Renal cortical epithelial cell (primary cell): ENCODE measurements at places on chromosomes 2 and 18. TPM values are rescaled to one million over a fixed set of nuclear protein-coding genes. Genes with fewer than 3 reads are reported as not detected.
A peak's percentile ranks its signal among the peaks of the same experiment; 100 is the strongest.

Gene HOXD11
- 4.7 and 10.5 TPM in 2 replicates for total RNA-seq

- DNase-seq = peak; percentile 50
These were observed 297.9 kb upstream of the MMADHC start for GRCh38 chr2:149885468-149885867.

Gene PIEZO2
- under 0.01 and 0.30 TPM in 2 replicates for total RNA-seq

- no peak for DNase-seq
These were observed 573.8 kb downstream of the TSN start for GRCh38 chr2:122329278-122329677.

DNA sequence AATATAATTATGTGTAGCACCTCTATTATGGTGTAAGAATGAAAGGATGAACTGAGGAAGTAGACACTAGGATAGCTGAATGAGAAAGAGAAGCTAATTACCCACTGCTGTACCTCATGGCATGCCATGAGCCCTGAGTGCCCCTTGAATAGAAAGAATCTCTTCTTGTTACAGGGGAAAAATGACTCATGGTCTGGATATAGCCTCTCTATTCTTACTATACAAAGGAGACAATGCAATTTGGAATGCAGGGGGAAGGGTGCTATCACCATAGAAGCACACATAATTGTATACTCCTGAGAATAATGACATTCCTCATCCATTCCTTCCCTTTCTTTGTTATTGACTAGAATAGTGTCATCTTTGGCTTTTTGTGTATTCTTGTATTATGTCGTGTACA lies 385.2 kb downstream of the CDH7 start:
- peak; percentile 1 for DNase-seq

DNA sequence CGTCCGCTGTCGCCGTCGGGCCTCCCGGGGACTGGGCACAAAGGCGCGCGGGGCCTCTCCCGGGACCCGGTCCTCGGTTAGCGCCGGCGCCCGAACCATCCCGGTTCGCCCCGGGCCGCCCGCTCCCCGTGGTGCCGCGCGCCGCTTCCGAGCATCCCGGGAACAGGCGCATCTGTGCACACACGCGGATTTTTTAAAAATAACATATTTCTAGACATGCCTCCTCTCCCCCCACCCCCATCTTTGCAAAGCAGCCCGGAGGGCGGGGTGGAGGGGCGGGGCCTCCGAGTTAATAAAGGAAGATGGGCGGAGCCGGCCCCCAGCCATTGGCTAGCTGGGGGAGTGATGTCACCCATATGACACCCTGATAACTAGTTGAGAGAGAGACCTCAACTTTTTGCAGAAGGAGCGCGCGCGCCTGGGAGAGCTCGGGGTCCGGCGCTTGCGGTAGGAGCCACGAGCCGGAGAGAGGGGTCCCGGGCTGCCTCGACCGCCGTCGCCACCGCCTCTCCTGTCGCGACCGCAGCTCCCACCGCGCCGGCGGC lies at the start of gene SOX11:
TSS of gene SOX11 (plus strand) at position 400 of the 545 bp plus-strand sequence. CDS start 338 bp downstream, outside the sequence.
- DNase-seq = no peak

DNA sequence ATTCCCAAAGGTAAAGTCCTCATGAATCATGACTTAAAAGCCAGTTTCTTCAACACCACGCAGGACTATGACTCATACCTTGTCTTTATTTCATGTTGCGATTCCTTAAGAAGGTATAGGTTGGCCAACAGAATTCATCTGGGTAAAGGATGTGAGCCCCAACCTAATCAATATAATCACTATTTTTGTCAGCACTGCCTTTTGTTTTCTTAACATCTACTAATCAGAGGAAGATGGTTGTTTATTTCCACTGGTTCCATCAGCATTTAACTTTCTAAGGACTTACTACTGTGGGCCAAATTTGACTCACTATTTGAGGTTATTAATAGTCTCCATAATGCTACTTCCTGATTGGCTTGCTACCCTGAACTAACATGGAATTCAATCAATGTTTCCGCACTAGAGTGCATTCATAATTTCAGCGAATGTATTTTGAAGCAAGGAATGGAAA lies 78.6 kb downstream of the SCG2 start:
- DNase-seq = peak; percentile 69

GRCh38 chr18:61921621-61922235 lies 28.9 kb upstream of the RNF152 start:
- DNase-seq = no peak

GRCh38 chr2:165698444-165698884 lies 95.6 kb downstream of the GALNT3 start:
- peak; percentile 74 for DNase-seq

DNA sequence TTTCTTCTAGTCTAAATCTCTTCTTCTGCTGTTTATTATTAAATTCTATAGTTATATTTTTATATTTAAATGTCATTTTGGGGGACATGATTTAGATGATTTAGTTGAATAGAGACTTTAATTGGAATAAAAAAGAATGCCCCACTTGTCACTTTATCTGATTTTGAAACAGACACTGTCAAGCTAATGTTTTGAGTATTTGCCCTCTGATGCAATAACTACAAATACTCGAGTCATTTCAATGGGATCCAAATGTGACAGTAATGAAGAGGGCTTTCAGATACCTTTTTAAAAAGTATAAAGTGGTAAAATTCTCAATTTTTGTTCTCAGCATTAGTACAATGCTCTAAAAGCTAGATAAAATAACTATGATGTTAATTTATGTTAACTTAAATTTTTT lies 257.3 kb upstream of the SESTD1 start:
- DNase-seq = peak; percentile 14

GRCh38 chr2:154527962-154528361 lies 170.5 kb upstream of the KCNJ3 start:
- no peak for DNase-seq

DNA sequence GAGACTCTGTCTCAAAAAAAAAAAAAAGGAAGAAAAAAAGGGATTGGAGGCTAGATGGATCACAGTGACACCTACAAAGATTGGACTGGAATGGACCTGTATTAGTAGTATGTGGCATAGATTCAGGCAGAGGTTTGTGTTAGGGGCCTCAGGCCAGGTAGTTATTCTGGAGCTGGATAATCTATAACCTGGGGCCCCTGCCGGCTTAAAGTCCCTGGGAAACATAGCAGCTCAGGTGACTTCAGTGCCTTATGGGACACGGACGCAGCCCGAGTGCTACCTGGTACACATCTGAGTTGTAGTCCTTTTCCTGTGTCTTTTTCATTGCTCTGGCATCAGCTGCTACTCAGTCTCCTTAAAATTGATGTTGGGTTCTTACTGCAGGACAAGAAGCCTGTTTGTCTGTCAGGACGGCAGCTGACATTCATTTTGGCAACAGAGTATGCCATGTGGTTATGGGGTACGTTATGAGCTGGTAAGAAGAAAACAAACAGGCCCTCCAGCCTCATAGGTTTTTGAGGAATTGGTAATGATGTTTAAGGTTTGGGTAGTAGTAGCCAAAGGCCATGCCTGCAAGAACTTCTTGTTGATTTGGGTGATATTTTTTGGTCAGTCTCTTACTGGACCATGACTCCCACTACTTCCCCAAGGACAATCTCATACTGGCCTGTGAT lies 27.8 kb downstream of the AGFG1 start:
- DNase-seq = no peak

Gene DOCK10
- total RNA-seq = 1.7 and 2.5 TPM in 2 replicates

GRCh38 chr2:208509586-208509985 lies 103.0 kb downstream of the PTH2R start:
- DNase-seq = no peak

DNA sequence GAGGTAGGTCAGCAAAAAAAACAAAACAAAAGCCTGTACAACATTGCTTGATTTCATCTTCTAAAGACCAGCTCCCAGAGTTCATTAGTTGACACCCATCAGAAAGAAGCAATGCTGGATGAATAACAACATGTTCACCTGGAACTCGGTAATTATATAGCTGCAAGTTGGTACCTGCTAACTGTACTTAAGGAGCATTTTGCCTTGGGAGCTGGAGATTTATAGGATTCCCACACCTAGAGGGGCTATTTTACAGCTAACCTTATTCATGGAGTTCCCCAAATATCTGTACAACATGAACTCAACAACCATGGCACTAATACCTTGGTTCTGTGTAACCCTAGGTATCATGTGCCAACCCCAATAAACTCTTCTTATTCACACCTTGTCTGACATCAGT lies 281.1 kb upstream of the NCKAP5 start:
- DNase-seq = no peak

Gene CDKL4
- total RNA-seq = 0.87 and 3.8 TPM in 2 replicates

Gene SLC9A2
- total RNA-seq = 0.25 and 6.4 TPM in 2 replicates

GRCh38 chr2:44674473-44675284 lies 266.8 kb upstream of the SIX3 start:
- no peak for DNase-seq

GRCh38 chr2:103804013-103804412 lies 1042.2 kb downstream of the TMEM182 start:
- no peak for DNase-seq

DNA sequence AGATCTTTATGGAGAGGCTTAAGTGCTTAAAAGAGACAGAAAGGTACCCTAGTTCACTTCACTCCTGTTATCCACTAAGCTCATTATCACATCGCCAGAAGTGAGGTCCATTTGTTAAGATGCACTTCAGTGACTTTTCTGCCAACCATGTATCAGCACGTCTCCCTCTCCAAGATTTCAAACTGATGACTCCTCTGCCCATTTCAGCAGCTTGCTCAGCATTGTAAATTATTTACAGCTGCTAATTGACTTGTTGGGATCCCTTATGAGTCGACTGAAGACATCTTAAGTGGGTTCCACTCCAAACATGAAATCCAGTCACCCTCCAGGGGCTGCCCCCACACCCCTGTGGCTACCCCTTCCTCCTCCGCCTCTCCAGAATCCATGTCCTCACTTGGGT lies 37.3 kb downstream of the DIPK1C start:
- peak; percentile 91 for DNase-seq

DNA sequence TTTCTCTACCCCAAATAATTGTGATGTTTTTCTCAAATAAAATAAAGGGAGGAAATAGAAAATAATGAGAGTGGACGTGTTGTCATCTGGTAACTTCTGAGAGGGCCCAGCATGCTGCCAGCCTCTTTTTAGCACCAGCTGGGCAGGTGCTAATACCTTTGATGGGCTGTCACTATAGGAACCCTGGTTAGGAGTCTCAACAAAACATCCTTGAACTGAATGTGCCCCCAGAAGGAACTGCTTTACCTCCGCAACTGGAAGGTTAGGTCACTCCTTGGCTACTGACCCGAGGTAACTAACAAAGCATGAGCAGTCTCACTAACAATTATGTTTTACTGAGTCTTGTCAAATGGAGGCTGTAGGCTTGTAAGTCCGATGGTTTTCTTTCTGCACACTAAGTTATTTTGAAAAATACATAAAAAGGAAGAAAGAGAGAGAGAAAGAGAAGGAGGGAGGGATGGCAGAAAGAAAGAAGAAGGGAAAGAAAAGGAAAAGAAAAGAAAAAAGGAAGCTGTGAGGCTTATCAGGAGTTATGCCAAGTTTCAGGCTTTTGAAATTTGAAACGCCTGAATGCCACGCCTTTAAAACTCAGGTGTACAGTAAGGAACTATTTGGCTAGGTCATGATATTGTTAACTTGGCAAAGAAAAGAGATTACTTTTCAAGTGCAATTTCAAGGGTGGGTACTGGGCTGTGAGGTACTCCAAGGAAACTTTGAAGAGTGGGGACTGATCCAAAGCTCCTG lies 91.0 kb downstream of the TGIF1 start:
- peak; percentile 69 for DNase-seq

DNA sequence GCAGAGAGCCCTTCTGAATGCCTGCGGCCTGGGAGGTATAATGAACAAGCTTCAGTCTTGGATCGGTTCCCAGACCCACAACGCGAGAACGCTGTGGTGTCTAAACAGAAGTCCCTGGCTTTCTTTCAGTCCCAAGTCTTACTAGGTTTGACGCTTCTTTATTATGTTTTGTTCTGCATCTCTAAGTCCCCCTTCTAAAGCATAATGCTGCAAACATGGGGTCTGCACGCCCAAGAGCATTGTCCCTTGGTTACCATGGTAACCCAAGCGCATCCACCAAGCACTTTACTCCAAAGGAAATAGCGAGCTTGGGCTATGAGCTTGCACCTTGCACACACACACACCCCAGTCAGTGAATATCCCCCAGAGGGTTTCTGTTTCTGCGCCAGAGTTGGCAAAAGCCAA lies 193.7 kb downstream of the INO80D start:
- DNase-seq = peak; percentile 70

Gene STARD6
- total RNA-seq = 0.15 and 0.69 TPM in 2 replicates

- DNase-seq = peak; percentile 22
These were observed 629.1 kb upstream of the SLC39A10 start for GRCh38 chr2:195027947-195028346.

DNA sequence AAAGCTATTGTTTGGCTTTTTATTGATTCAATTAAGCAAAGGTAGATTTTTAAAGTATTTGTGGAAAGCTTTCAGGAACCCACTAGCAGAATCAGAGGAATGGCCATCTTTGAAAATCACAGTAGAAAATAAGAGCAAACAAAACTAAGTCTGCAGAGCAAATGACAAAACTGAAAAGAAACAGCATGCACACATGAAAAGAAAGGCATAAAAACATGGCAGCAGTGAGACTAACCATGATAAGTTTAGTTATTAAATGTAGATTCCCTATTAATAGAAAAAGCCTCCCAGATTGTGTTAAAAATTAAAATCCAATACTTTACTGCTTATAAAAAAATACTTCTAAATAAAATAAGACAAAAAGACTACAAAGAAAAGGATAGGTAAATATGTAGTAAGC lies 9.1 kb upstream of the TLK1 start:
- no peak for DNase-seq

DNA sequence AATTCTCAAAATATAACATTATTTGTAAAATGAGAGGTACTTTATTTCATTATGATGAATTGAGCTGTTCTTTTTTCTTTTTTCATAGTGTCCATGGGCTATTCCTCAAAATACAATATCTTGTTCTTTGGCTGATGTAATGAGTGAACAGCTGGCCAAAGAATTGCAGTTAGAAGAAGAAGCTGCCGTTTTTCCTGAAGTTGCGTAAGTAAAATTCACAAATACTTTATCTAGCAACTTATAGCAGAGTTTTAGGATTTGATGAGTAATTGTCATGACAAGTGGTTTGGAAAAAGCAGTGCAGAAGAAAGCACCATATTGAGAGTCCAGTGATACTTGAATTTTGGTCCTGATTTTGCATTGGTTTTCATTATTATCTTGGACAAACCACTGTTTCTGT lies 9.8 kb downstream of the RIOK3 start:
- no peak for DNase-seq

Gene COL4A4
- total RNA-seq = 9.9 and 41.9 TPM in 2 replicates

Gene CRYBA2
- total RNA-seq = not detected in 2 replicates

DNA sequence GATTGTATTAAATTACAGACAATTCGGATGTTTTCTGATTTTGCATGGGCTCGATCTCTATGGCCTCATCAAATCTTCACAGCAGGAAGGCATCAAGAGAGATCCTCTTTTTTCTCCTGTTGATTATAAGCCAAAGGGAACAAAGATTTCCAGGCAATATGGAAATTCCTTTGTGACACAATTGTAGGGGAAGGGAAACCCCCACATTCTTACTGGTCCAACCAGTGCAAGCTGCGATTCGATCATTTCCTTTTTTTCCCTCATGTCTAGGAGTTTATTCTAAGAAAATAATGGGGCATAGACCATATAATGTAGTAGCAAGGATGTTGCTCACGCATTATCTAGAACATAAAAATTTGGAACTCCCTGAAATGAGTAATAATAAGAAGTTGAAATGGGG lies 87.7 kb downstream of the LYPD6 start:
- no peak for DNase-seq

- no peak for DNase-seq
These were observed 21.4 kb upstream of the MYO3B start for GRCh38 chr2:170156592-170156991.

GRCh38 chr18:39191931-39192330 lies 1626.3 kb upstream of the CELF4 start:
- DNase-seq = no peak

Gene MC4R
- not detected in 2 replicates for total RNA-seq

Gene RBM44
- 0.30 and 0.35 TPM in 2 replicates for total RNA-seq
